ENCODE measurements at places on chromosomes 4 and X.

GRCh38 chr4:74132944-74133343 lies 25.0 kb upstream of the MTHFD2L start:
- DNase-seq, result no peak

DNA sequence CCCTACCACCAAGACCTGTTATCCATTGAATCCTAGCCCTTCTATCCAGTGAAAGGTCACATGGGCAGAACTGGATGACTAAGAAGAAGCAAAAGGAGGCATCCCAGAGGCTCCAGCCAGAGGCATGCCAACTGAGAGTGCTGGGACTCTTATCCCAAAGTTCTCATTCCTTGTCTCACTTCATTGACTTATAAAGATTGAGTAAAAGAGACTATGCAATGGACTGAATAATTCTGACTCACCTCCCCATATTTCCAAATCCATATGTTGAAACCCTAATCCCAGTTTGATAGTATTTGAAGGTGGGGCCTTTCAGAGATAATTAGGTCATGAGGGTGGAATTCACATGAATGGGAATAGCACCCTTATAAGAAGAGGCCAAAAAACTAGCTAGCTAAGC lies 131.4 kb downstream of the COL25A1 start:
- no peak for DNase-seq

DNA sequence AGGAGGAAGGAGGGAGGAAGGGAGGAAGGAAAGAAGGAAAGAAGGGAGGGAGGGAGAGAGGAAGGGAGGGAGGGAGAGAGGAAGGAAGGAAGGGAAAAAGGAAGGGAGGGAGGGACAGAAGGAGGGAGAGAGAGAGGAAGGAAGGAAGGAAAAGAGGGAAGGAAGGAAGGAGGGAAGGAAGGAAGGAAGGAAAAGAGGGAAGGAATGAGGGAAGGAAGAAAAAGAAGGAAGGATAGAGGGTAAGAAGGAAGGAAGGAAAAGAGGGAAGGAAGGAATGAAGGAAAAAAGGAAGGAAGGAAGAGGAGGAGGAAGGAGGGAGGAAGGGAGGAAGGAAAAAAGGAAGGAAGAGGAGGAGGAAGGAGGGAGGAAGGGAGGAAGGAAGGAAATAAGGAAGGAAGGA lies 796.8 kb downstream of the ARAP2 start:
- no peak for DNase-seq

- DNase-seq, result no peak
These were observed 300.6 kb upstream of the SPANXN1 start for GRCh38 chrX:144946666-144947065.

DNA sequence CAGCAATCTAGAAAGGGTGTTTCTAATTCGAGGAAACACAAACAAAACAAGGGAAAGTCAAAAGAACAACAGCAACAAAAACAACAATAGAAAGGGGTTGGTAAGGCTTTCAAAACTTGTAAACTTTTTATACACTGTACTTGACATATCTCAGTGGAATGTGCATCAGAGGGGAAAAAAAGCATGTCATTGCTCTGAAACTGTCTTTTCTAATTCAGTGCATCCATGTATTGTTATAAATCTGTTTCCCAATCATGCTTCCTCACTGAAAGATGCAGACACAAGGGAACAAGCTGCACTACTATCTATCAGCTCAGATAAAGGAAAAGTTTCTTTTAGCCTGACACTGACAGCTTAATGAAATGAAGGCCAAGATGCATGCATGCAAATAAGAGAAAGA lies 44.2 kb upstream of the PCDH18 start:
- no peak for DNase-seq

DNA sequence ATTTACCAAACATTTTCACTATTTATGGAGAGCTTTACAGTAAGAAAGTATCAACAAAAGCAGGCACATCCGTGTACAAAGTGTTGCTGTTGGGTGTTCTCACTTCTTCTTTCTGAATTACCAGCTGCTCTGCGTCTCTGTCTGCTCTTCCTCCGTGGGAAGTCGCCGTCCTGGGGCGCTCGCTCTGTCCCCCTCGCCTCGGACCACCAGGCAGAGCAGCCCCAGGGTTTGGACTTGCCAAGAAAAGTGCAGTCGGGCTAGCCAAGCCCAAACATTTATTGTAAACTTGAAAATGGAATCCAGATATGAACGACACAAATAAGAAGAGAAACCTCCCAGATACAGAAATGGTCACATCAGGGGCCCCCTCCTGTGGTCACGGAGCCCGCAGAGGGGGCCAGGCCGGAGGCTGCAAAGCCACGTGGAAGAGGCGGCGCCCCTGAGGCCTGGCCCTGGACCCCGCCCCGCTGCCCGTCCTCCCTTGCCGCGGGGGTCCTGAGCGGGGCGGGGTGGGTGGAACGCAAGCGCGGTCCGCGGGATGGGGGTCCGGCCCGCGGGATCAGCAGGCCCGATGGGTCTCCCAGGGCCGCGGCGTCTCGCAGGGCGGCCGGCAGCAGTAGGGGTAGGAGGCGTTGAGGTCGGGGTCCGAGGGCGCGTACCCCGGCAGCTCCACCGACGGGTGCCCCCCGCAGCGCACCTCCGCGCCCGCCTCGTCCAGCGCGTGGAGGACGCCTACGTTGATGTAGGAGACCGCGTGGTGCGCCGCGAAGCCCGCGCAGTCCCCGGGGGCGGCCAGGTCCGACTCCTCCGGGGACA lies 1.5 kb downstream of the TMEM271 start:
- DNase-seq, result no peak

DNA sequence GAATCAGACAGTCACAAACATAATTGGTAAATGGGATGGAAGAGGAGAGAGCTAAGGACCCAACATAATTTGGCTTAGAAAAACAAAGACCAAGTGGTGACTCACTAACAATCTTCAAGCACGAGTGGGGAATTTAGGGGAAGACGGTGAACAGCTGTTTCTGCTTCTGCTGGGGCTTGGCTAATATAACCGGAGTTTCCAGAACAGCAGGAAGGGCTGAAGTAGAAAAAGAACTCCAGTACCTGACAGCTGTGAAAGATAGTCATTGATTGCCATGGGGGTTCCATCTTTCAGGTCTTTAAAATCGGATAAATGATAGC lies 290.9 kb upstream of the LDB2 start:
- DNase-seq, result no peak

GRCh38 chrX:132623300-132623699 lies 134.5 kb upstream of the MBNL3 start:
- no peak for DNase-seq

GRCh38 chr4:14361084-14361483 lies 641.2 kb upstream of the CPEB2 start:
- no peak for DNase-seq

DNA sequence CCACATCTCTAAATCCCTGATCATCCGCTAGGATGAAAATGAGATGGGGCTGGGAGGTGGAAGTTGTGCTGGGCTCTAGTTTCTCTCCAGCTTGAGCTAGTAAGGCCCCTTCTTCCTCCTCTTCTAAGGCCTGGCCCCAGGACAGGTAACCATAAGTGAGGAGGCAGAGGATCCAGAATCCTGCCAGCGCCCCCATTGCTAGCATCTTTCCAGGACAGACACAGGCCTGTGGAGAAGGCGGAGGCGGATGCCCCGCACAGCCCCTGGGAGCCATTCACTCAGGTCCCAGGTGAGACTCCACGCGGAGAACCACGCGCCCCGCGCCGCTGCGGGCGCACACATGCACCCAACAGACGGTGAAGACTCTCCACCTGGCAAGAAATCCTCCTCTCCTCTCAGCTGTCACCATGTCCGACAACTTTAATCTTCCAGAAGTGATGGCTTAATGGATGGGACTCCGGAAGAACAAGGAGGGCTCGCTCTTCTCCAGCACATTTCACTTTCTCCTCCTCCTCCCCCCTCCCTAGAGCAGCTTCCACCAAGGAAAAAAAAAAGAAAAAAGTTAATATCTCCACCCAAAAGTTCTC lies 793 bp downstream of the ARSJ start:
- DNase-seq, result no peak

DNA sequence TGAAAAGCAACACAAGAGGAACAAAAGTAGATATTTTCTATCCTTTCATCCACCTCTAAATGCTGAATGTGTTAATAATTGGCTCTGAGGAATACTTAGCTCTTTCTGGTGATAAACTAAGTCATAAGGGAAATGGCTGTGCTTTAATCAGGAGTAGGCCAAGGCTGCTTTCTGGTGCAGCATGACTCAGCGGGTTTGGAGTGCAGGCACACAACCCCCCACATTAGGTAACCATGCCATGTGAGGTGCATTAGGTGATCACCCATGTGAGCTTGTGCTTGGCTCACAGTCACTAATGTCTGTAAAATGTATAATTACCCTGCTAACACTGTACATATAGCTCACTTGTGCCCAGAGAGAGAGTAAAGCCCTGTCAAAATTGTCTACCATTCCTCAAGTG lies 57.2 kb downstream of the USP38 start:
- no peak for DNase-seq

DNA sequence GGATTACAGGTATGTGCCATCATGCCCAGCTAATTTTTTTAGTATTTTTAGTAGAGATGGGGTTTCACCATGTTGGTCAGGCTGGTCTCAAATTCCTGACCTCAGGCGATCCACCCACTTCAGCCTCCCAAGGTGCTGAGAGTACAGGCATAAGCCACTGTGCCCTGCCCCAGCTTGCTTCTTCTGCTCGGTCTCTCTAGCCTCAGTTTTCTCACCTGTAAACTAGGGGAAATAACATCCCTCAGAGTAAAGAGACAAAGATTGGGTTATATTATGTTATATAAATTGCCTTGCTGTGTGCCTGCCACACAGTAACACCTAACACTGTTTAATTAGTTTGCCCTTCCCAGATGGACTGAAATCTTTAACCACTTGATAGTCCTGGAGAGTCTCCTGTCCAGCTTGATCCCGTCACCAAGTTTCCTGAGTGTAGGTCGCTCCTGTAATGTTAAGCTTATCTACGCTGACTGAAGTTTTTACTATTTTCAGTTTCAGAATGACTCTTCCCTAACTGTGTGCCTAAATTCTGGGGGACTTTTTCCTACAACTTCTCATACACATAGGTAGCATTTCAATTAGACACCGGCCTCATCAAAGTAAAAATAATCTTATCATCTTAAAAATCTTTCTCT lies 412.7 kb upstream of the TENM3 start:
- no peak for DNase-seq

GRCh38 chr4:2049381-2049780 lies 9.7 kb upstream of the NAT8L start:
- no peak for DNase-seq

GRCh38 chr4:32624943-32625603 lies 1904.9 kb downstream of the PCDH7 start:
- DNase-seq, result no peak

DNA sequence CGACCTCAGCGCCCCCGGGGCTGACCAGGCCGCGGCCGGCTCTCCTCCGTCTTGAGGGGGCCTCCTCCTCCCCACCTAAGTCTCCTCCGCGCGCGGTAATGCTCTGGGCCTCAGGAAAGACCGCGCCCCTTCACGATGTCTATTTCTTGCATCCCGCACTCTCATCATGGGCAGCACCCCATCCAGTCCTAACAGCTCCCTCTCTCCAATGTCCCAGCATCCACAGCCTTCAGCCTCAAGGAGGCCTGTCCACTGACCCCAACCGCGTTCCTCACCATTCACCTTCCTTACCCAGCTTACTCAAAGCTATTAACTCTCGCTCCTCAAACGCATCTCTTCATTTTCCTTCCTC lies 77.5 kb downstream of the MAGED4 start:
- no peak for DNase-seq

DNA sequence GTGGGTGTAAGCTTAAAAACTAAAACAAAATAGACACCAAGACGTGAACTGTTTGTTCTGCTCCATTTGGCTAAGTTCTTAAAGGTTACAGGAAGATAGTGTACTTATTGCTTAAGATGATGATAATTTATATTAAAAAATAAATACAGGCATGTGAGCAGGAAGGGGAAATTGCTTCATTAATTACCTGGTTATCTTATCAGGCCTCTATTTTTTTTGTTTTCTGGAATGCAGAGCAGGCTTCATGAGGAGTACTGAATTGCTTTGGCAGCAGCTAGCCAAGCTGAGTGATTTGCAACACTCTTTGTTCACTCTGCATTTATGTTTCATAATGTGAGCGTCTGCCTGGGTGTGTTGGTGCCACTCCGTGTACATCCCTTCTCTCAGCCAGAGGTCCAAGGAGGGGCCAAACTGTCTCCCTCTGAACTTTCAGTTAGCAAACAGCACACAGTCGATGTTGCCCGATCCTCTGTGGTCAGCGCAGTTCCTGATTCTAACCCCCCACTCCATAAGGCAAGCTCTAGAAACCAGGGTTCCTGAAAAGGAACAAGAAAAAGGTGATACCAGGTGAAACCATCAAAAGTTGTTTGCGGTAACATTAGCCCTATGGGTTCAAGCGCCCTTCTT lies 348.2 kb downstream of the SPRY1 start:
- DNase-seq, result no peak

DNA sequence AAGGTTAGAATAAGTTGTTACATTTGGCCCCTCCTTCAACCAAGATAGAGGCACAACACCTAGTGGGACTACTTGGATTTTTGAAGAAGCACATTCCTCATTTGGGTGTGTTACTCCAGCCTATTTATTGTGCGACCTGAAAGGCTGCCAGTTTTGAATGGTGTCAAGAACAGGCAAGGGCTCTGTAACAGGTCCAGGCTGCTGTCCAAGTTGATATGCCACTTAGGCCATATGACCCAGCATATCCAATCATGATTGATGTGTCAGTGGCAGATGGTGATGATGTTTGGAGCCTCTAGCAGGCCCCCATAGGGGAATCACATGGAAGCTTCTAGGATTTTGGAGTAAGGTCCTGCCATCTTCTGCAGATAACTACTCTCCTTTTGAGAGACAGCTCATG lies 35.5 kb upstream of the UGT2B4 start:
- DNase-seq, result no peak

GRCh38 chr4:111781611-111782010 lies 363.6 kb upstream of the FAM241A start:
- DNase-seq, result no peak

DNA sequence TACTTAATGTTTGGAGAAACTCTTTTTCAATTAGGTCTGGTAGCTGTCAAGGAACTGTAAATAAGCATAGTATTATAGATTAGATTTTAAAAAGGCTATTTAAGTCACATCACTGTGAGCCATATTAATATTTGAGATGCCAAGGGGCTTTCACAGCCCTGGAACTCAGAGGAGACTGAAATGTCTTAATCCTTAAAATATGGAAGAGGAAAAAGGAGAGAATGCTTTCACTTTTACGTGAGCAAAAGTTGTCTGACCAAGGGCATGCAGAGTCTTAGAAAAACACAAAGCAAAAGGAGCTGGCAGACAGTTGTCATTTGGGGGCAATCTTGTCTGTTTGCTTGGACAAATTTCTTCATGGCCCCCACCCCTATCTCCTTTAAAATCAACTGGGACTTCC lies 253.2 kb upstream of the IGFBP7 start:
- no peak for DNase-seq

DNA sequence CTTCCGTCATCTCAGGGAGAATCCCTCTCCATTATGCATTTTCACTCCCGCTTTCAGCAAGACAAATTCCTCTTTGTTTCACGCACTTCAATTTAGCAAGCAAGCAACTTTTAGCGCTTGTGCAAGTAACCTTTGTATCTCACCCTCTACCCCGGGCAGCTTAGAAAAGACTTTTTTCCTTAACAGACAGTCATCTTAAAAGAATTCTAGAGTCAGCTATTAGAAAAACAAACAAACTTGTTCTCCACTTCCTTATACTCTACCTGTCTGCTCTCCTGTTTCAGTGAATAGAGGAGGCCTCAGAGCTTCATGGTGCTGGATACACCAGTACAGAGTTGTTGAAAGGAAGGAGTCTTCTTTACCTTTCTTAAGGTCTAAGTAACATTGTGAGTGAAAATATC lies 12.1 kb downstream of the TIGD2 start:
- DNase-seq, result no peak

All from left kidney (tissue), 8 donors.